H1 (cell line): ENCODE measurements at places on chromosomes 13 and 19.

DNA sequence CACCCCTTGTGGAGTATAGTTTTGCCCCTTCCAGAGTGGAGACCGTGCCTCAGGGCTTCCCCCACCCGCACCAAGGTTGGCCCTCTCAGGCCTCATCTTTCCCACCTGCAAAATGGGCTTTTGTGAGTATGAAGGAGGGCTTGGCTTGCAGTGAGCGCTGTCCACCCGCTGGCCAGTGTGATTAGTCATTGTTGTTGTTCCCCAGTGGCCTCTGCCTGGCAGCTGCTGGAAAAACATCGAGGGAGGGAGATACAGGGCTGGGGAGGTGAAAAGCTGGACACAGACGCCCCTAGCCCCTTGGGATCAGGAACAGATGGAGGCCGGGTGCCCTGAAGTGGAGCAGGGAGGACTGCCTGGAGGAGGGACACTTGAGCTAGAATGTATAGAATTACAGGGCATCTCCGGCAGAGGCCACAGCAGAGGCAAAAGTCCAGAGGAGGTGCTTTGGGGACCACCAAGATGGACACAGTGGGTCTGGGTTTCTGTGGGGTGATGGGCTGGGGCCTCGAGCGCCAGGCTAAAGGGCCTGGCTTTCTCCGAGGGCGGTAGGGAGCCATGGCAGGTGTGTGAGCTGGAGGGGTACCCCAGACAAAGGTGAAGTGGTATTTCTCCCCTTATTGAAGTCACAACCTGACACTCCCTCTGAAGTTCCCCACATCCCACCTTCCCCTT is 3.9 kb upstream of the IL12RB1 start:
- no peak for DNase-seq

- no peak for DNase-seq
Measured at GRCh38 chr19:19592690-19593089, 25.8 kb downstream of the PBX4 start.

- DNase-seq, result no peak
Measured at GRCh38 chr19:17881701-17882100, 10.0 kb downstream of the SLC5A5 start.

DNA sequence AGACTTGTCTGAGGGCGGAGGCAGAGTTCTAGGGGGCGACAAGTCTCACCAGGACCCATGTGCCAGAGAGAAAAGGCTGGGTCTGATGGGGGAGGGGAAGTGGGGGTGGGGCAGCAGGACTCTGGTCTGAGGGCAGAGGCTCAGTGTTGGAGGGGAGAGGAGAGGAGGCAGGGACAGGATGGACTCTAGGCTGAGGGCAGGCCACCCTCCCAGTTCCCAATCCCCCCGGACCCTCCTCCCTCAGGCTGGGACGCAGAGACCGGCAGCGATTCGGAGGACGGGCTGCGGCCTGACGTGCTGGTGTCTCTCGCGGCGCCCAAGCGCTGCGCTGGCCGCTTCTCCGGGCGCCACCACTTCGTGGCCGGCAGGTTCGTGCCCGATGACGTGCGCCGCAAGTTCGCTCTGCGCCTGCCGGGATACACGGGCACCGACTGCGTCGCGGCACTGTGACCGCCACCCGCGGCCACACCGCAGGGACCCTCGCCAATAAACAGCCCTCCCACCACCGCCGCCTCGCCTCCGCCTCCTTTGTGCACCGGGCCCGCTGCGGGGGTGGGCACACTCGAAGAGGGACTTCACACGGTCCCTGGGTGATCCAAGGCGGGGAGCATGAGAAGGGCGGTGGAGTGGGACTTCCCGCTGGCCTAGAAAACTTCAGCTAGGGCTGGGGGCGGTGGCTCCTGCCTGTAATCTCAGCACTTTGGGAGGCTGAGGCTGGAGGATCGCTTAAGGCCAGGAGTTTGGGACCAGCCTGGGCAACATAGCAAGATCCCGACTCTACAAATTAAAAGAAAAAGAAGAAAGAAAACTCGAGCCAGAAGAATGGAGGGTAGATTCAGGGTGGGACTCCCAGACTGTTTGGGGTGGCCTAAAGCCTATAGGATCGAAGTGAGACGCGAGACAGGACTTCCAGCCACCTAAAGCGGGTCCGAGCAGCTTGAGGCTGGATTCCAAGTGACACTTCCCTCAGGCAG is 703 bp upstream of the CILP2 start:
- DNase-seq, result no peak

GRCh38 chr13:49185264-49185663 is 34.9 kb upstream of the MLNR start:
- DNase-seq, result no peak

DNA sequence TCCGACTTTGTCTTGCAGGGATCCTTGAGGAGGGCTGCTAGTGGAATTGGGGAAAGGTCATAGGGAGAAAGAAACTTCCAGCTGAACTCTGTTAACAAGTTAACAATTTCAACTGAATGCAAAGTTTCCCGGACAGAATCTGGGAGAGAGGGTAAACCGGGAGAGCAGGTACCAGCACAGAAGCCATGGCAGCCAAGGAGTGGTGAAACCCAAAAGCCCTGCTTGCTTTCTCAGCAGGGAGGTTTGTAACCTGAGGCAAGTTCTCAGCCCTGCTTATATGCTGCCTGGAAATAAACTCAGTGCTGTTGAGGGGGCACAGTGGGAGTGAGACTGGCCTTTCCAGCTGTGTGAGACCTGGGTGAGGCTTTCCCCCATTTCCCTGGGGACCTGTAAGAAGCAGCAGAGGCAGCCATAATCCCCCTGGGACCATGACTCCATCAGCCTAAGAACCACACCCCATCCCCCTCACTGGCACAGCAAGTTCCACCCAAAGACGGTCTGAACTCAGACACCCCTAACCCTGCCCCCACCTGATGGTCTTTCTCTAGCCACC is 84.0 kb downstream of the SUCLA2 start:
- no peak for DNase-seq

- no peak for DNase-seq
Measured at GRCh38 chr19:35351411-35352176, 3.9 kb downstream of the FFAR1 start.

DNA sequence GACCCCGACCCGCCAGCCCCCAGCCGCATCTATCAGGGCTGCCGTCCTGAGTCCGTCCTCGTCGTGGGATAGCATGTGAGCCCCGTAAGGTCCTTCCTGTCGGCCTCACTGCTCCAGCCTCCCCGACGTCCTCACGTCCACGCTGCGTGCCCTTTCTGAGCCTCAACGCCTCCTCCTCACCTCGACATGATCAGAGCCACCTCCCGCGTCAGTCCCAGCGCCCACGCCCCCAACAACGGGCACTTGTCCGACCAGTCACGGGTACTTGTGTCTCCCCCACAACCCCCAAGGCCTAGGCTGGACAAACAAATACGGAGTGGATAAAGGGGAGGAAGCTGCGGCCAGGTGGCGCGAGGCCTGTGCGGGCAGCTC is 665 bp downstream of the ZNF497 start:
- no peak for DNase-seq

GRCh38 chr13:33146843-33147611 is 130.8 kb downstream of the KL start:
- DNase-seq, result no peak

DNA sequence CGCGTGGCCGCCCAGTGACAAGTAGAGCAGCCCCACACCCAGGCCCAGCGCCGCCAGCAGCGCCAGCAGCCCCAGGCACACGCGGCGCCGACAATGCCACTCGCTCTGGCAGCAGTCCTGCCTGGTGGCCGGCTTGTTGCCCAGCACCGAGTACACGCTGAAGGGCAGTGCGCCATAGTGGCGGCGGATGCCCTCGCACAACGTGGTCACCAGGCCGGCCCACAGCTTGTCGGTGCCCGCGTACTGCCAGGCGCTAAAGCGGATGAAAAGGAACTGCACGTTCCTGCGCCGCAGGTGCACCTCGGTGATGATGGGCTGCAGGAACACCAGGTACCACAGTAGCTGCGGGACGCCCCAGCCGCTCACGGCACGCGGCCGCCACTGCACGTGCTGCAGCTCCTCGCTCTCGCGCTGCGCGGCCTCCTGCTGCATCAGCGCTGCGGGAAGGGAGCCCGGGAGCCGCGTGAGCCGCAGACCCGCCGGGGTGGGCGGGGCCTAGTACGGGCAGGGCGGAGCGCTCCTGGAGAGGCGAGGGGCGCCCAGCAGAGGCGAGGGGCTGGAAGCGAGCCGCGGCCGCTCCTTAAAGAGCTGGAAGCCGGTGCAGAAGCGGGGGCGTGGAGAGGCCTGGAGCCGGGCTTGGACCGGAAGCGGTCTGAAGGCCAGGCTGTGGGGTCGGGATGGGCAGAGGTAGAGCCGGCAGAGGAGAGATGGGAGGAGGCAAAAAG is 7.3 kb downstream of the NKPD1 start:
- DNase-seq, result peak; percentile 86

DNA sequence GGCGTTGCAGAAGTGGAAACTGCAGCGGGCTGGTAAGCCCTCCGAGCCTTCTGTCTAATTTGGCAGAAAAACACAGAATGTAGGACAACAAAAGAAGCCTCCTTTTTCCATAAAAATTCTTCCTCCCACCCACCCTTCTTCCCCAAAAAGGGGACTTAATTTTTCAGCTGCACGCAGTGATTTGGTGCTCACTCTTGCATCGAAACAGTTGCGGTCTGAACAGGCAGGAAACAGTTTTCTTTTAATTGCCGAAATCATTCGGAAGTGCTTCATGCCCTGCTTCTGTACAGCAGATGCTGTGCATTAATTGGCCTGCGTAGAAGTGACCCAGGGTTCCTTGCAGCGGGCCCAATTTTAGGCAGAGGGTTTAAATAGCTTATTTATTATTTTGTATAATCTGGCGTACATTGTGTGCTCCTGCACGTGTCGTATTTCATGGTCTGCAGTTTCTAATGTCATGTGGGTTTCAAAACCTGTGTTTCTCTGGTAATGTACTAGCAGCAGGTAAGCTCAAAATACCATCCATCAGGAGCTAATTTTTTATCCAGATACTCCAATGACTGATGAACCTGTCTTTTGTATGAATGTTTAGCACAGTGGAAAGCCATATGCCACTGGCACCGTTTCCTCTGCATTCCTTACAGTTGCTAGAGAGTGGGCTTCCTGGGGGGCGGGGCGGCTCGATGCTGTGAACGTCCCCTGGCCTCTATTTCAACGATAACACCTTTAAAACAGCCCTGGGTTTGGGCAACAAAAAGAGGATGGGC is 66.6 kb downstream of the GGACT start:
- no peak for DNase-seq

DNA sequence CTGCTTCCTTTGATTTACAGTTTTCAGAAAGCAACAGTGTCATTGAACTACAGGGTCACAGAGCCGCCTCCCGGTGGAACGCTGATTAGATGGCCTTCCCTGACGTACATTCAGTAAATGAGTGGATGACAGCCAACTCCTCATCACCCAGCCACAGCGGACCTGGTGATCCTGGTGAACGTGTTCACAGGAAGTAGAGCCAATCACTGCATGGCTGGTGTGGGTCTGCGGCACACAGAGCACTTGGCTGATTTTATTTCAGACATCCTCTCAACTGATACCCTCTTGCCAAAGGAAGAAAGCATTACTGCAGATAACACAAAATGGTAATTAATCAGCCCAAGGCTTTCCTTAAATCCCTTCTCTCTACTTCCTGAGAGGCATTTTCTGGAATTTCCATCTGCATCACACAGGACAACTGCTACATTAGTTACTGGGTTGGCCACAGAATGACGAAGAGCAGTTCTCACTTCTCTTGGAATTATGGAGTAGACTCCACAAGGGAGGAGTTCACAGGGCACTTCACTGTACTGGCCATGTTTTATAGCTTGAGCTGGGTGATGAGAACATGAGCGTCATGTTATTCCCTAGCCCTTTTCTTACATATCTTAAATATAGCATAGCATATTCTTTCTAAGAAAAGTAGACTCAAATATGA is 84.0 kb upstream of the SLC7A1 start:
- DNase-seq, result no peak

DNA sequence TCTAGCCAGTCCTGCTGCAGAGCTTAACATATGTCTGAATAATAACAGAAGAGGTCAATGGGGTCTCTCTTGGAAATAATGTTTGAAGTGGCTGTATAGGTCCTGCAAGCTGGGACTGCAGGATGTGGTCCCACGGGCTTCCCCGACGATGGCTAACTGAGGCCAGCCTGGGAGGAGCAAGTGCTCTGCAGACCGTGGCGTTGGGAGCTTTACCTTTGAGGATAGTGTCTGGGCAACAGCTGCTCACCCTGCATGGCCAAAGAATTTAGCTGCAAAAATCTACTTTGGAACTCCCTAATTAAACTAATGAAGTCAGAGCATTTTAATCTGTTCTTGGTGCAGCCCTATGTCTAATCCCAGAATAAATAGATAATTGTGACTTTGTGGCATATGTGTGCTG is 18.2 kb upstream of the AMER2 start:
- DNase-seq, result no peak

- DNase-seq, result no peak
Measured at GRCh38 chr19:39471756-39472536, 8.7 kb upstream of the TIMM50 start.

GRCh38 chr13:48504606-48505005 is 28.3 kb downstream of the RCBTB2 start:
- no peak for DNase-seq

DNA sequence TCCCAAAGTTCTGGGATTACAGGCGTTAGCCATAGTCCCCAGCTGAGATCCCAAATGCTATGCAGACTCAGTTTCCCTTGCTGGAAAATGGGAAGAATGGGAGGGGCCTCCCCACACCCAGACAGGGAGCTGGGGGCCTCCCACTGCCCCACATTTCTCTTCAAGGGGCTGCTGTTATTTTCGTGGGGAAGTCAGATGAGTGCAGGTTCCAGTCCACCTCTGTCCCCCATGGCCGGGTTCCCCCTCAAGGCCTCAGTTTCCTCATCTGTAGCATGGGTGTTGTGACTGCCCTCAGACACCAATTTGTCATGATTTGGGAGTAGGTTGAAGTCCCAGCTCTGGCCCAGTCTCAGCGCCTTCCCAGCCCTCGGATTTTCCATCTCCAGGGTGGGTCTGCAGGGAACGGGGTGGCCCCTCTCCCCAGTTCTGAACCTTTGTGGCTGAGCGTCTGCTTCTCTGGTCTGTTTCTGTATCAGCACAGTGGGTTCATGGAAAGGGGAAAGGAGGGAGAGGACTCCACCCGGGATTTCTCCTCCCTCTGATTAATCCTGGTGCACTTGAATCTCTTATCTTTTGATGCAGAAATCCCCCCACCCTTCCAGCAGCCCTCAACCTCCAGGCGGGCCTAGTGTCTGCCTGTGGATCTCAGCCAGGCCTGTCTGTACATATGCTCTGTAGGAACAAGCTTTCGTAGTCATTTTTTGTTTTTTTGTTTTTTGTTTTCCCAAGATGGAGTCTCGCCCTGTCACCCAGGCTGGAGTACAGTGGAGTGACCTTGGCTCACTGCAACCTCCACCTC is 12.2 kb downstream of the NFIC start:
- DNase-seq, result no peak

DNA sequence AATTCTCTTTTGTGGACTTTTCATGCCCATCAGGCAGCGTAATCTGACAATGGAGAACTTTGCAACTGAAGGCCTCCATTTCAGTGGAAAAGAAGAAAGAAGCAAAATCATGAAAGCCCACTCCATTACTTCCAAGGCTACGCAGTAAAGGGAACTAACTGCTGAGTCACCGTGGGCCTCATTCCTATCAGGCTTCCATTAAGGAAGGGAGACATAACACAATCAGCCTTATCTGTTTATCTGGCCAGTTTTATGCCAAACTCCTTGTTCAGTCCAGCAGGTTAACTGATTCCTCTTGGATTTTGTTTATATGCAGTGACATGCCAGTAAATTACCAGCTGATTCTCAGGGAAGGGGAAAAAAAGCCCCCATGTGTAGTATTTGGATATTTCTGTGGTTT is 56.8 kb upstream of the KATNAL1 start:
- DNase-seq, result no peak
